Left lung (tissue), 14 donors: ENCODE measurements at places on chromosomes 1 and 21. TPM values are rescaled to one million over a fixed set of nuclear protein-coding genes. Genes with fewer than 3 reads are reported as not detected.
A peak's percentile ranks its signal among the peaks of the same experiment; 100 is the strongest.

GRCh38 chr21:33640697-33641351, 717 bp downstream of the CRYZL1 start:
- DNase-seq = no peak

DNA sequence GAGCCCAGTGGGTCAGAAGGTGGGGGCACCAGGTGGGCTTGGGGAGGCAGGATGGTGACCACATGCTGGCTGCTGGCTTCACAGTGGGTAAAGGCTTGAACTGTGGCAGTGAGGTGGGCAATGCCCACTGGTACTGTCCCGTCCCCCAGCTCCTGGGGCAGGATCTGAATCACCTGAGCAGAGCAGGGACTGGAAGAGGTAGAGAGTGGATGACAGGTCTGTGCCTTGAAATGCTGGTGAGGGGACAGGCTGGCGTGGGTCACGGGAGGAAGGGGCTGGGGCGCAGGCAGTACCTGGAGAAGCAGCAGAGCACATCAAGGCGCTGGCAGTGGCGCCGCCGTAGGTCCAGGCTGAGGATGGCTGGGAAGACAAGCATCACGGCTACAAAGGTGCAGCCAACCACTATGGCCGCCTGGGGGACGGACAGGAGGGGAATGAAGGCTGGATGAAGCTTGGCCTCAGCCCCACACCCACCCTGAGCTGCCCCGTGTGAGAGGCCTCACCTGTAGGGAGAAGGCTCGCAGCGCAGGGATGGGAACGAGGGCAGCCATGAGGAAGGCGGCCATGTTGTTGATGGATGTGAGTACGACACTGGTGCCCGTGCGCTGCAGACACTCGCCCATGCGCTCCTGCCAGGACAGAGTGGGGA, 14.9 kb downstream of the PTCH2 start:
- peak; percentile 27 for DNase-seq

GRCh38 chr1:6056572-6056948, 10.9 kb downstream of the KCNAB2 start:
- DNase-seq = no peak

GRCh38 chr1:171753685-171754352, 12.0 kb upstream of the VAMP4 start:
- no peak for DNase-seq

DNA sequence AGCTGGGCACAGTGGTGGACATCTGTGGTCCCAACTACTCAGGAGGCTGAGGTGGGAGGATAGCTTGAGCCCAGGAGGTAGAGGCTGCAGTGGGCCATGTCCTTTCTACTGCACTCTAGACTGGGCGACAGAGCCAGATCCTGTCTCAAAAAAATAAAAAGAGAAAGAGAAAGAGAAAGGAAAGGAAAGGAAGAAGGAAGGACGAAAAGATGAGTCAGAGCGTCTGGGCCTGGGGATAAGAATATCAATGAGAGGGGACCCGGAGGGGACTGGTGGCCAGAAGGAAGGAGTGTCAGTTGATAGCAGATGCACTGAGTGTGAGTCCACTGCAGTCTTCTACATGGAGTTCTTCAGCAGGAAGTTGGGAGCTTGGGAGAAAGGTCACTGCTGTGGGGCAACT, 75.6 kb downstream of the SYT6 start:
- no peak for DNase-seq

GRCh38 chr1:223514644-223515043, 121.4 kb downstream of the CCDC185 start:
- DNase-seq = no peak

- no peak for DNase-seq
Measured at GRCh38 chr1:213884942-213885341, 102.8 kb upstream of the PROX1 start.

DNA sequence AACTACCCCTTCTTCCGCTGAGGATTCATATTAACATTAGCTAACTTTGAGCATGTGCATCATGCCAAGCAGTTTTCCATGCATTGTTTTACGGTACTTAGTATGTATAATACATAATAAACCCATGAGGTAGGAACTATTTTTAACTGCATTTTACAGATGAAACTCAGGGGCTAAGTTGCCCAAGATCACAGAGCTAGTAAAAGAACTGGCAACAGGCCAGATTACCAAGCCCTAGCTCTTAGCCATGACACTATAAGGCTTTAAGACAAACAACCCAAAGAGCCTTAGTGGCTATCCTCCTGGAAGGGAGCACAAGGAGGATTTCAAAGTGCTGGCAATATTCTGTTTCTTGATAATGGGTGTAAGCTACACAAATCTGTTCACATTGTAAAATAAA, 6.1 kb downstream of the AK2 start:
- no peak for DNase-seq

DNA sequence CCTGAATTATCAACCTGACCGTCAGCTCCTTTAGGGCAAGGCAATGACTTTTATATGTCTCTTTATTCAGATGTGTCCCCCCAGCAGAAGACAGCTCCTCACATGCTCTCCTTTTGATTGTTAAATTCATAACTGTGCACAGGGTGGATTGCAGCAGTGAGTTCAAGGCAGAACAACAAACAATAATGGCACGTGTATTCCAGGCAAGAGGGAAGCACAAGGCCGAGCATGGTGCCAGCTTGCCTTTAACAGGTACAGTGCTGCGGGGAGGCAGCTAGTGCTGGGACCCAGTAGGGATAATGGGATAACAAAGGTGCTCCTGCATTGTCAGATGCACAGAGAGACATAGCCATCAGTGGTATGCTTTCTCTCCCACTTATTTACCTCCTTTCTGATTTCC, 248.4 kb downstream of the RHOU start:
- DNase-seq = no peak

- DNase-seq = no peak
Measured at GRCh38 chr1:212701910-212702309, 2.3 kb upstream of the BATF3 start.

GRCh38 chr1:54012863-54013262, 5.1 kb downstream of the LDLRAD1 start:
- no peak for DNase-seq

DNA sequence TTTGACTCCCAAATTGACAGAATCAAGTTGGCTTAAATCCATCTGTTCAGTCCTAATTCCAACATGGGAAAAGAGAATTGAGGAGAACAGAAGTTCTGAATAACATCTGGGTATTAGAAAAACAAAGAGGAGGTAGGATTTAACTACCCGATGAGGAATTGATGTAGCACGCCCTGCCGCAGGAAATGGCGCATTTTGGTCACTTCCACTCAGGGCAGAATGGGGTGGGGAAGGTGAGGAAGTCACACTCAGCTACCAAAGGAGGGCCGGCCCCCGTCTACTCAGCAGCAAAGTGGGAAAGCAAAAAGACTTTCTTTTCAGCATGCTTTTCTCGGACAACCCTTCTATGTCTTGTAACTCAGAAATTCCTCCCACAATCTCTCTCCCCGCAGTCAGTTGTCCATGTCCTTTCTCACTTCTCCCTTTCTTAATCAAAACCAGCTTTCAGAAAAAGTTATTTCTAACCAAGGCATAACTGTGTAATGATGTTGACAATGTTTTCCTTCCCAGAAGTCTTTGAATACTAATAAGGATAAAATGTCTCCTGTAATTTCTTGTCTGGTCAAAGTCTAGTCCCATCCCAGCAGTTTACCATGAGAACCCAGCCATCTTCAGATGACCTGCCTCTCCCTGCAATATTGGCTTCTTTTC, 60.5 kb upstream of the SIPA1L2 start:
- DNase-seq = no peak

DNA sequence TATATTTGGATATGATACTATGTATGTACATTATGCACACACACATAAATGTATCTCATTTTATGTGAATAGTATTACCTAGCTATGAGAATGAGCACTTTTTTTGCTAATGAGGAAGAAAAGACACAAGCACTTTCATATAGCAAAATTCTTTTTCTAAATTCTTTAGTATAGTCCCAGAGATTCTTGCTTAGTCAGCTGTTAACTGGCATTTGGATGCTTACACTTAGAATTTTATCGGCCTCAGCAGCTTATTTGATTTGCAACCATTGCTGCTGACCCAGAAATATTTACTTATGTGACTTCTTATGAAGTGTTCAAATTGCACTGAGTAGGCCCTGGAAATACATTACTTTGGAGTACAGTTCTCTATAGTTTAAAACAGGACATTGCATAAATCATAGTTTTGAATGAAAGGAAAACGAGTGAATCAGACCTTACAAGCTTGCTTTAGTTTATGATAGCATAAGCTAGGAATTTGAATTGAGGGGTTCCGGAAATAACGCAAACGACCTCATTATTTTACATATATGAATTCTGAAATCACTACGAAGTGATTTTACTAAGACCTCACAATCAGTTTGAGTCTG, 653.9 kb upstream of the NEGR1 start:
- DNase-seq = no peak

DNA sequence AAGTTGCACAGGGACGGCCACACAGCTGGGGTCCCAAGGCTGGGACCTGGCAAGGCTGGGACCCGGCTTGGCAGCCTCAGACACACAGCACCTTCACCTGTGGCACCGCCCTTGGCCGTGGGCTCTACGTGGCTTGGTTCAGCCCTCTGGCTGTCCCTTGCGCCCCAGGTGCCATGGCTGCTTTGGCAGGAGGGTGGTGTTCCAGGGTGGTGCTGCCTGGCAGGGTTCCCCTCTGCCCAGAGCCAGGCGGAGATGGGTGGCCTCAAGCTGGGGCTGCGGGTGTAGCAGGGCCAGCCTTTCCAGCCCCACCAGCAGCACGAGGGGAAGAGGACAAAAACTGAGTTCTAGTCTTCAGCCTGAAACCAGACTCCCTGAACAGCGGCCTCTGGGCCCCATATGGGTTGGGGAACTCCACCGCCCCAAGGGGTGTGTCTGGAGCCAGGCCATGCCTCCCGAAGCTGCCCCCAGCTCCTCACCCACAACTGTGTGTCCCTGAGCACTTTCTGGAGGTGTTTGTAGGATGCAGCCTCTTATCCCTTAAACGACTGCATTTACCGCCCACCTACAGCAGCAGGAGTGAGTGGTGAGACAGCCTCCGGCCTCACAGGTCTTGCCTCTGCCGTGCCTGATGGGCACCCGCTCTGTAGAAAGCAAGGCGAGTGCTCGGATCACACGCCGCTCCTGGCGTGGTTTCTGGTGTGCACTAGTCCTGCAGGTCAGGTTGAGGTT, 92.3 kb downstream of the PDE9A start:
- no peak for DNase-seq

GRCh38 chr1:119714583-119714982, 2.8 kb downstream of the PHGDH start:
- DNase-seq = no peak

DNA sequence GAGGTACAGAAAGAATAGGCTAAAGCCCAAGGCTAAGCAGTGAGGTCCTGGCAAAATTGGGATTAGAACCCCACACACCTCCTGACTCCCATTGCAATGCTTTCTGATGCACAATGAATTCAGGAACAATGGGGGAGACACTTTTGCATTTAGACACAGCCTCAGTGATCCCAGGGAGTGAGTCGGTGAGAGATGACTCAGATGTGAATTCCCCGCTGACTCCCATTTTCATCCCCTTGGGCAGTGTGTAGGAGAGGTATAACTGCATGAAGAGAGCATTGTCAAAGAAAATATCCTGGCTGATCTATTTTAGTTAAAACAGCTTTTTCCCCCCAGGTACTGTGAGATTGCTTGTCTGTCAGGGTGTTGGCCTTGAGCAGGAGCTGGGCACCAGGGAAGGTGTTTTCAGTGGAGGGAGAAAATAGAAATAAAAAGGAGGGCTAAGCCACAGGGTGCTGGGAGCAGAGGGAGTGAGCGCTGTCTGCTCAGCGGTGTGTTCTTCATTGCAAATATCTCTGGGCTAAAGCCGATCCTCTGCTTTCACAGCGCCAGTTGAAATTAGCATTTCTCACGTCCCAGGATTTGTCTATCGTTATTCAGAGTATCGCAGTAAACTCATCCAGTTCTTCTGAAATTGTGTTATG, 247.7 kb upstream of the PTBP2 start:
- DNase-seq = no peak

- DNase-seq = no peak
Measured at GRCh38 chr1:1287288-1288110, 7.3 kb downstream of the SCNN1D start.

DNA sequence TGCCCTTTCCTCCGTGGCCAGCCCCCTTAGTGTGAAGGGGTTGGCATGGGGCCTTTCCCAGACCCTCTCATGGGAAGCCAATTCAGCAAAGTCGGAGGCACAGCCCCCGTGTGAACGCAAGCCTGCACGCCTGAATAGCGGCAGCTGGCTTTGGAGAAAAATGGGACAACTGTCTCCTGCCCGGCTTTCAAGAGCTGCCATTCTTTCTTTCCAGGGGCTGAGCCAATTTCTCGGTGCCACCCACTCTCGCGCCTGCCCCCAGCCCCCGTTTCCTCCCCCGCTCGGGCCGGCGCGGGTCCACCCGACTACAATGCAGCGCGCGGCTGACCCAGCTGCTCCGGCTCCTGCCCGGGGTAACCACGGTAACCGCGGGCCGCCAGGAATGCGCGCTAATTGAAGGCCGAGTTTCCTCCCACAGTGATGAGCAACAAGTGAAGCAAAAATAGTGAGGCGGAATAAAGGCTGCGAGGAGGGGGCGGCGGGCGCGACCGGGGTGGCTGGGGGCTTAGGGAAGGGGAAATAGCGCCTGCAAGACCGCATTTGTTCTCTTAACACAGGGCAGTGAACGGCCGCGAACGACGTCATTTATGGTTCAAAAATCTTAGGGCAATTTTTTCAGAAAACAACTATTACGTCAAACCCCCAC, 27.8 kb downstream of the ILDR2 start:
- peak; percentile 18 for DNase-seq

DNA sequence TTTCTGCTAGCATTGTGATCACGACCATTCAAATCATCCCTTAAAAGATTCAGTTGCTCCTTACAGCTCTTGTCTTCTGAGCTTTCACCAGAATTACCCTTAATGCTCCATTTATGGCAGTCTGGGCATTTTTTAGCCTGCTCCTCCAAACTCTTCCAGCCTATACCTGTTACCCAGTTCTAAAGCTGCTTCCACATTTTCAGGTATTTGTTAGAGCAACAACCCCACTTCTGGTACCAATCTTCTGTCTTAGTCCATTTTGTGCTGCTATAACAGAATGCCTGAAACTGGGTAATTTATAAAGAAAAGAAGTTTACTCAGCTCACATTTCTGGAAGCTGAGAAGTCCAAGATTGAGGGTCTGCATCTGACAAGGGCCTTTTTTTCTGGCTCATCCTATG, 17.2 kb downstream of the MYBPH start:
- DNase-seq = no peak

Gene TMEM183A
- 70.9 TPM for total RNA-seq

Gene CELSR2
- total RNA-seq = 8.8 TPM

Gene SYPL2
- total RNA-seq = 4.5 TPM

Gene SEMA4A
- total RNA-seq = 25.4 TPM

Gene DEDD
- total RNA-seq = 34.6 TPM

Gene CDC42
- 292 TPM for total RNA-seq

Gene RAB42
- total RNA-seq = 17.7 TPM

Gene SPRR2G
- total RNA-seq = not detected

Gene GJA5
- total RNA-seq = 109 TPM

Gene SH2D5
- total RNA-seq = 1.8 TPM

Gene GUCA2A
- not detected for total RNA-seq

Gene CELA2B
- total RNA-seq = 0.63 TPM
